A673 (cell line): ENCODE measurements at places on chromosomes 11 and 22. TPM values are rescaled to one million over a fixed set of nuclear protein-coding genes. Genes with fewer than 3 reads are reported as not detected.
A peak's percentile ranks its signal among the peaks of the same experiment; 100 is the strongest.

The COPB1 gene
- total RNA-seq: 91.9 and 94.6 TPM in 2 replicates

The MPZL3 gene
- 0.33 and 0.52 TPM in 2 replicates for total RNA-seq

The KLHL35 gene
- 0.88 and 1.1 TPM in 2 replicates for total RNA-seq

The SLC22A6 gene
- total RNA-seq: not detected in 2 replicates

- no peaks in the 10 kb centered on the region for H3K36me3 ChIP-seq
- no peak for DNase-seq
- H3K27me3 ChIP-seq: no peaks in the 10 kb centered on the region
- no peak overlapping the region for H3K4me3 ChIP-seq
These were observed 59.6 kb upstream of the THY1 start for GRCh38 chr11:119482521-119483011.

DNA sequence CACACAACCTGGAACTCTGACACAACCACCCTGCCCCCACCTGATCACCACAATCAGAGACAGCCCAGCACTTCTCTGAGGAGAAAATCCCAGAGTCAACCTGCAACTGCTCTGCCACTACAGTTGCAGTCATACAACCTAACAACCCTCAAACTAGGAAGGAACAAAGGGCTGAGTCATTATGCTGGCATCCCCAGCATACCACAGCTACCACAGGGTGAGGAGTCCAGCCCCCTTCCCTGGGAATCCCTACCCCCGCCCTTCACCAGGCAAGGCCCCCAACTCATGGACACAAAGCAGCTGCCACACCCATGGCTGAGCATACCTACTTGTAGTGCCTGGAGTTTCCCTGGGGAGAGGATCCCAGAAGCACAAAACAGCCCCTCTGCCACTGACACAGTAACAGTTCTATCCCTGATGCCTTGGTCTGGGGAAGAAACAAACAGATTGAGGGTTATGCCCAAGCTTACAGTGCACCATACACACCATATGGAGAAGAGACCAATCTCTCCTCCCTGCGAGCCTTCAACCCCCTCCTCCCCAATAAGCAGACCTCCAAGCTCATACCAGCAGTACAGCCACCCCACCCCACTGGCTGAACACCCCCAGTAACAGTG, 68.5 kb upstream of the C11orf58 start:
- no peaks in the 10 kb centered on the region for H3K4me1 ChIP-seq
- H3K27me3 ChIP-seq: no peaks in the 10 kb centered on the region
- no peak overlapping the region for H3K27ac ChIP-seq
- no peak overlapping the region for H3K4me3 ChIP-seq

- no peaks in the 10 kb centered on the region for H3K36me3 ChIP-seq
- H3K27me3 ChIP-seq: no peaks in the 10 kb centered on the region
- H3K4me3 ChIP-seq: no peak overlapping the region
- H3K27ac ChIP-seq: peak overlapping the region; percentile 42
- peaks cover 16% of the 10 kb centered on the region for H3K4me1 ChIP-seq
- no peak for DNase-seq
These were observed 10.6 kb downstream of the SHANK2 start for GRCh38 chr11:71241721-71242259.

- H3K4me1 ChIP-seq: no peaks in the 10 kb centered on the region
- no peak overlapping the region for H3K27ac ChIP-seq
- H3K36me3 ChIP-seq: no peaks in the 10 kb centered on the region
- no peak for DNase-seq
- H3K27me3 ChIP-seq: no peaks in the 10 kb centered on the region
- no peak overlapping the region for H3K4me3 ChIP-seq
These were observed 333.3 kb downstream of the GUCY1A2 start for GRCh38 chr11:106684944-106685343.

GRCh38 chr11:35485656-35486322, 39.6 kb downstream of the PAMR1 start:
- H3K27ac ChIP-seq: no peak overlapping the region
- no peak overlapping the region for H3K4me3 ChIP-seq
- no peaks in the 10 kb centered on the region for H3K4me1 ChIP-seq
- H3K27me3 ChIP-seq: peaks cover 20% of the 10 kb centered on the region
- H3K36me3 ChIP-seq: no peaks in the 10 kb centered on the region

- no peak overlapping the region for H3K27ac ChIP-seq
- no peaks in the 10 kb centered on the region for H3K4me1 ChIP-seq
- DNase-seq: no peak
- no peaks in the 10 kb centered on the region for H3K27me3 ChIP-seq
- H3K4me3 ChIP-seq: no peak overlapping the region
These were observed 14.6 kb upstream of the CTSD start for GRCh38 chr11:1778141-1778911.

GRCh38 chr11:22337596-22338485, at the start of gene SLC17A6:
TSS of gene SLC17A6 (plus strand) at chr11:22338381. CDS start at chr11:22338534, 153 bp downstream.
- peak; percentile 67 for DNase-seq
- H3K4me1 ChIP-seq: no peaks in the 10 kb centered on the region
- H3K4me3 ChIP-seq: no peak within 1 kb of the TSS
- H3K27ac ChIP-seq: no peak within 1 kb of the TSS

- peaks cover 23% of the 10 kb centered on the region for H3K4me1 ChIP-seq
- peak overlapping the region; percentile 25 for H3K27ac ChIP-seq
- H3K36me3 ChIP-seq: peaks cover 9% of the 10 kb centered on the region
- no peak overlapping the region for H3K4me3 ChIP-seq
These were observed 25.0 kb downstream of the MED15 start for GRCh38 chr22:20532256-20532993.

- no peak for DNase-seq
- H3K27me3 ChIP-seq: peaks cover 100% of the 10 kb centered on the region
- no peak overlapping the region for H3K27ac ChIP-seq
- H3K4me1 ChIP-seq: peaks cover 19% of the 10 kb centered on the region
- H3K4me3 ChIP-seq: no peak overlapping the region
These were observed 12.0 kb upstream of the PAX6 start for GRCh38 chr11:31822927-31823643.

DNA sequence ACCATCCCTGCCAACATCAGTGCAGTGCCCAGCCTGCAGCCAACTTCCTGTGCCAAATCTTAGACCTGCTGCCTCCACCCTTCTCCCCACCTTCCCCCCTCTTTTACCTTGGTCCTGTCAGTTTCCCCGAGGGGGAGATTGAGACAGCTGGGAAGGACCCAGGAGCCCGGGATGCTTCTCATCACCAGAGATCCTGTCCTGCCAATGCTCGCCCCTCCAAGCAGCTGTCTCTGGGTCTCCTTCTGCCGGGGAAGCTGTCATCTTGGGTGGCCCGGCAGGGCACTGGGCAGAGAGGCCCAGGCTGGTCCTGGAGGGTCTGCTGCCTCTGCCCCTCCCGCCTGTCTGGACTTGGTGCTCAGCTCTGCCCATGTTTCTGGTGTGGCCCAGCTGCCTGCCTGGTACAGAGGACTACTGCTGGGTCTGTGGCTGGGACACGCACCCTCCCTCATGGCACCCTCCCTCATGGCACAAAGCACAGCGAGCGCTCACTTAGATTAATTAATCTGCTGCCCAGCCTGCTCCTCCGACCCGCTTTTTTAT, 60.4 kb upstream of the THY1 start:
- no peaks in the 10 kb centered on the region for H3K4me1 ChIP-seq
- no peaks in the 10 kb centered on the region for H3K27me3 ChIP-seq

- no peaks in the 10 kb centered on the region for H3K4me1 ChIP-seq
- H3K36me3 ChIP-seq: no peaks in the 10 kb centered on the region
- no peak overlapping the region for H3K27ac ChIP-seq
- no peak for DNase-seq
These were observed 77.4 kb downstream of the GGTLC2 start for GRCh38 chr22:22721681-22722354.

DNA sequence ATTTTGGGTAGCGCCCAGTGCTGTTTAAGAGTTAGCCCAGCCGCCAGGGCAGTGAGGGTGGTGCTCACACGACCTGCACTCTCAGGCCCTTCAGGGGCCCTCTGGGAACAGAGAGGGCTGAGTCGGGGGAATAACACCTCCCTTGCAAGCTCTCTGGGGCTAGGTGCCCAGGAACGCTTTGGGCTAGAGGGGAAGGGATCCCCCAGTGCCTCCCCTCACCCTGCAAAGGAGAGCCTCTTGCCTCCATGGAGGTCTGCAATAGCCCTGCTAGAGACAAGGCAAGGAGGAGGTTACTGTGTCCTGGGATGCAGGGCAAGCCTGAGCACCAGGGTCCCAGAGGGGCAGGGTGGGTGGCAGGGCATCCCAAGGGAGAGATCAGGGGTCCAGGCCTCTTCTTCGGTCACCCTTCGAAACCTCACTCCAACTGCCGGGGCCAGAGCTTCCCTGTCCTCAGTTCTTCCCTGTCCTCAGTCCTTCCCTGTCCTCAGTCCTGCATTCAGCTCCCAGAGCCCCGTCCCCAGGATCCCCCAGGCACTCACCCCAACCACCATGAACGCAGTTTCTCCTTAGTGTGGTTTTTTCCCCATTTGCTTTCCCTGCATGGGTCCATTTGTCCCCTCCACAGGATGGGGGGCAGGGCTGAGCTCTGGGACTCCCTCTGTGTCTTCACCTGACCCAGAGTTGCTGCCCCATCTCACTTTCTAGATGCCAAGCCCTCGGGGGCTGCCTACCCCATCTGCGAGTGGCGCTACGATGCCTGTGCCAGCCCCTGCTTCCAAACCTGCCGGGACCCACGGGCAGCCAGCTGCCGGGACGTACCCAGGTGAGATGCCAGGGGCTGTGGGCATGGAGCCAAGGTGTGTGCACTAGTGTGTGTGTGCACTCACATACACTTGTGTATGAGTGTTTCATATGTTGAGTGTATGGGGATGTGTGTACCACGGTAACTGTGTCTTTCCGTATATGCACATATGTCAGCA, 60.8 kb downstream of the OTOG start:
- DNase-seq: no peak
- no peak overlapping the region for H3K27ac ChIP-seq
- no peak overlapping the region for H3K4me3 ChIP-seq
- no peaks in the 10 kb centered on the region for H3K36me3 ChIP-seq
- H3K27me3 ChIP-seq: no peaks in the 10 kb centered on the region

GRCh38 chr22:39017596-39018365, 3.1 kb upstream of the APOBEC3D start:
- DNase-seq: no peak
- no peaks in the 10 kb centered on the region for H3K27me3 ChIP-seq
- no peak overlapping the region for H3K27ac ChIP-seq
- H3K4me1 ChIP-seq: peaks cover 25% of the 10 kb centered on the region
- H3K36me3 ChIP-seq: no peaks in the 10 kb centered on the region

- DNase-seq: no peak
- H3K4me3 ChIP-seq: no peak overlapping the region
- H3K27me3 ChIP-seq: no peaks in the 10 kb centered on the region
- peaks cover 10% of the 10 kb centered on the region for H3K4me1 ChIP-seq
- H3K36me3 ChIP-seq: no peaks in the 10 kb centered on the region
- no peak overlapping the region for H3K27ac ChIP-seq
These were observed 124.6 kb downstream of the ABTB2 start for GRCh38 chr11:34233215-34233614.
